Stimulated activated naive CD8-positive, alpha-beta T cell treated with anti-CD3 and anti-CD28 coated beads, Interleukin-15, Interleukin-2, amounts not matched to agents 100 U/mL and 50 U/mL, for 24 hours (primary cell): ENCODE measurements at places on chromosomes 6 and 20.
A peak's percentile ranks its signal among the peaks of the same experiment; 100 is the strongest.

DNA sequence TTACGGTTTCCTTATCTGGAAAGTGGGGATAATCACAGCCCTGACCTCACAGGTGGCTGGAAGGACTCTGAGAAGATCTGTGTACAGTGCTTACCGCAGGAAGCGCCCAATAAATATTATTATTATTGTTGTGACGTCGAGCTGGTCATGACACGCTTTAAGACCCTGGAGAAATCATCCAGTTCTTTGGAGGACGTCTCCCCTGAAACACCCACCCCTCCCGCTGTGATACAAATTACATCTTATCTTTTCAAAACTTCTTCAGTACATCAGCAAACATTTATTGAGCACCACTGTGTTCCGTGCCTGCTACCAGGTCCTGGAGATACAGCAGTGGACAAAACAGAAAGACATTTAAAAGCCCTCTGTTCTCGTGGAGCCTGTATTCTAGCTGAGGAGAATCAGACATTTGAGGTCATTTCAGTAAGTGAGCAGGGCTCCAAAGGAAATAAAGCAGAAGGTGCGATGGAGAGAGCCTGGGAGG, 118.7 kb downstream of the CEBPB start:
- no peak for DNase-seq

GRCh38 chr6:169918239-169918953, 167.0 kb downstream of the ERMARD start:
- DNase-seq = no peak

GRCh38 chr6:140001821-140002341, 627.4 kb upstream of the CITED2 start:
- no peak for DNase-seq

GRCh38 chr20:31951530-31952453, at the start of gene PDRG1:
Gene PDRG1, minus strand, starts transcription at chr20:31952046. Its CDS starts 85 bp downstream, at chr20:31951961.
- DNase-seq = peak; percentile 99

GRCh38 chr6:166653639-166653941, 26.5 kb upstream of the RPS6KA2 start:
- no peak for DNase-seq

- DNase-seq = no peak
These were observed 271.4 kb upstream of the MAN1A1 start for GRCh38 chr6:119620846-119621555.

- DNase-seq = peak; percentile 43
These were observed 142.9 kb downstream of the HIVEP2 start for GRCh38 chr6:142802124-142802523.

GRCh38 chr6:100203400-100203799, 209.4 kb upstream of the MCHR2 start:
- DNase-seq = no peak

- no peak for DNase-seq
These were observed 127.6 kb upstream of the FAM184A start for GRCh38 chr6:119205911-119206618.

DNA sequence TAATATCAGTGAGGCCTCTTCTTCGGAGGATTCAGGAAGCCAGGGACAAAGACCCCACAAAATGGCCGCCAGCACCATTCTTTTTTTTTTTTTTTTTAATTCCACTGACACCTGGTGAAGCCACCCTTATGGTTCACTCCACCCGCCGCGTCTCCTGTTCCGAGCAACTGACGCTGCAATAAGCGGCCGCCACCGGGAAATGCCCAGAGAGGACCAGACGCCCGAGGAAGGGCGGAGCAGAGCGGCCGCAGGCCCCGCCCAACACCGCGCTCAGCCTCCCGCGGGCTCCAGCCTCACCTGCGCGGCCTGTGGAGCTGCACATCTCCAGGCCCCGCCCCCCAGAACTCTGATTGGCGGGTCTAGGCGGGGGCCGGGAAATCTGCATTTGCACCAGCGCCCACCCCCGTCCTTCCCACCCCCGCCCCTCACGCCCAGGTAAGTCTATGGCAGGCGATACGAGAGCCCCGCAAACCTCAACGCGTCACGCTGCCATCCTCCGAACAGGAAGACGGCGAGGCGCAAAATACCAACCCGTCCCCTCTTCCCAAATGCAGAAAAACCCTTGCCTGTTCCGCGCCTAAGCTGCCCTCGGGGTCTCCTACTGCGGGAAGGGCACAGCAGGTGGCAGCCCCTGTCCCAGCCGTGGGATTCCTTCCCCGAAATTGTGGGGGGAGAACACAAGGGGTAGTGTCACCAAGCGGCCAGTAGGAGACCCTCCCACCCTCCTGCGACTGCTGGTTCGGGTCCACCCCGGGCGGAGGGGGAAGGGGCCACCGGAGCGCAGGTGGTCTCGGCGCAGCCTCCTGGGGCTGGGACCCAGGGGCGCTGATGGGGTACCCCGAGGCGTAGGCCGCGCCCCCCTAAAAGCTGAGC, 960 bp downstream of the ATP9A start:
- peak; percentile 66 for DNase-seq

- peak; percentile 70 for DNase-seq
These were observed 1.3 kb downstream of the MAN1A1 start for GRCh38 chr6:119348096-119348747.

DNA sequence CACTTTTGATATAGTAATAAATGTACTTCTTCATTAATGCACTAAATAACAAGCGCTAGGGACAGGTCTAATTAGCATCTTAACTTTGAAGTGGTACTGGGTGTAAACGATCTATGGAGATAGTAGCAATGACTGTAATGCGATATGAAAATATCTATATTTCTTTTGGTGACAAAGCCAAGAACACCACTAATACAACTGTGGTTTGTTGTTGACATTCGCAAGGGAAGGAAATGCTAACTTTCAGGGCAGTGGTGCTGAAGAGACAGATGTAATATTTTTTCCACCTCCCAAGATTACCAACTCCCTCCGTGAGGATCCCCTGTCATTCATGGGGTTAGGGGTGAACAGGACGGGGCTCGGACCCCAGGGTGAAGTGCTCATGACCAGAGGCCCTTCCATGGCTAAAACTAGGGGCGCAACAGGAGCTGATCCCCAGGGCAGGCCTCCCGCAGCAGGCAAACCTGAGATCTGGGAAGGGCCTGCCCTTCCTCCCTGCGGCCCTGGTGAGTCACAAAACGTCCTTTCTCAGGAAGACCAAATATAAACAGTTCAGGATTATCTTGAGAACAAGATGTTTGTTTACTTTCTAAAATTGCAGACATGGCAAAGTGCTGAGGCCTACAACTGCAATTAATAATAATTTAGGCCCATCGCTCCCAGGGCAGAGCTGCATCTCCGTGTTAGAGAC, 65.0 kb upstream of the TOX2 start:
- no peak for DNase-seq

DNA sequence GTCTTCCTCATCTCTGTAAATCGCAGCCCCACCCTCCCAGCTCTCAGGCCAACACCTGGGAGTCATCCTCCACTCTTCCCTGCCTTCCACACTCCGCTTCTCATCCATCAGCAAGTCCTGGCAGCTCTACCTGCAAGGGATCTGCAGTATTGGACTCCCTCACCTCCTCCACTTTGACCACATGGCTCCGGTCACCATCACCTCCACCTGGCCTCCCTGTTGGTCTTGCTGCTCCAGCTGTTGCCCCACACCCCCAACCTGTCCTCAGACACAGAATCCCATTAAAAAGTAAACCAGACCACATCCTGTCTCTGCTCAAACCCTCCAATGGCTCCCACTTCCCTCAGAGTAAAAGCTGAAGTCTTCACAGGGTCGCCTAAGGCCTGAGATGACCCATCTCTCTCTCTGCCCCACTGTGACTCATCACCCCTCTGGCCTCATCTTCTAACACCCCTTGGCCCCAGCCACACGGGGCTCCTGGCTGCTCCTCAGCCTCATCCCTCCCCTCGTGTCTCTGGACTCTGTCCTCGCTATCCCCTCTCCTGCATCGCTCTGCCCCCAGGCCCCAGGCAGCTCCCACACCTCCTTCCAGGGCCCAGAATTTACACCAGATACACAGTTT, 185.1 kb upstream of the SULF2 start:
- DNase-seq = no peak

DNA sequence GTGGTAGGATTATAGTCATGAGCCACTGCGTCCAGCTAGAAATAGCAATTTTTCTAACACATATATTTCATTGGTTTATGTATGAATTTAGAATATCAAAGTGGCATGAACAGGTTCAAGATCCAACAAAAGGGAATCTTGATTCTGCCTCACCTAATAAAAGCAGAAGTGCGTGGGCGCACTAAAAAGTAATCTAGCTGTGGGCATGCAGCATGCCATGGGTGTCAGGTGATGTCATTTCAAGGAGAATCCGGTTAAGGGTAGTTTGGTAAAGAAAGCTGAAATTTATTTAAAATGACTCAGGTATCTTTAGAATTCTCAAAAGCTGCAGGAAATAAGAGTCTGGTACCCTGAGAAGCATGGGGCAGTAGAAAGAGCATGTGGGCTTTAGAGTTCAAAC, 17.6 kb downstream of the LRRN4 start:
- no peak for DNase-seq

DNA sequence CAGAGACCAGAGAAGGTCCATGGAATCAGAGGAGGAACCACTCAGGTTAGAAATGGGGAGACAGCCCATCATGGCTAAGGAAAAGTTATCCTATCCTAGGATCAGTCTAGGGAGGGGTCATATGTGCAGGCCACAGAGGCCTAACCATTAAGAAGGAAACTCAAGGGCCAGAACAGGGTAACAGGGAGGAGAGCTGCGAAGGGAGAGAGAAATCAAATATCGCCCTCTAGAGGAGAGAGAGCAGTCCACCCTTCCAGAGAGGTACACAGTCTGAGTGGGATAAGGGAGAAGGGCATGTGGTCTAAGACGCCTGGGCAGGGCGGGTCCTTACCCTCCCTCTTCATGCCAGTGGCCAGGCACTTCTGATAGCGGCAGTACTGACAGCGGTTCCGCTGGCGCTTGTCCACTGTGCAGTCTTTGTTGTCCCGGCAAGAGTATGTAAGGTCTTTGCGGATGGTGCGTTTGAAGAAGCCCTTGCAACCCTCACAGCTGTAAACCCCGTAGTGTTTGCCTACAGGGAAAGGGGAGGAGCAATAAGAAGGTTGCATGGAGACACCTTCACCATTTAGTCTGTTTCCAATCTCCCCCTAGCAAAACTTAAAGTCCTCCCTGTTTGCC, 2.9 kb downstream of the RXRB start:
- DNase-seq = peak; percentile 27

GRCh38 chr20:6744805-6745204, 22.7 kb upstream of the BMP2 start:
- no peak for DNase-seq

DNA sequence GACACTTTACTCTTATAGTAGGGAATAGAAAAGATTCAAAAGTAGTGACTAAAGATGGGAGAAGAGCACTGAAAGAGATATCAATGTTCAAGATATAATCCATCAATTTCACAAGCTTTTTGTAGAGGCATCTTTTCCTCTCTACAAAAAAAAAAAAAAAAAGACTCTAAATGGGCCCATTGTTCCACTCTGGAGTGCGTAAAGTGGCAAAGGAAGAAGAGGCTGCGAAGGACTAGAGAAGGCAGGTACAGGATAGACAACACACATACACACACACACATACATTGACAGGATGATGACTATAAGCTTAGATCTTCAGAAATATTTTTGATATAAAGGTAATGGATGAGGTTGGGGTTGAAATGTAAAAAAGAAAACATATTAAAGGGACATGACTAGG, 157.6 kb downstream of the HIVEP2 start:
- no peak for DNase-seq

GRCh38 chr20:9082741-9083140, 13.9 kb downstream of the PLCB4 start:
- no peak for DNase-seq

DNA sequence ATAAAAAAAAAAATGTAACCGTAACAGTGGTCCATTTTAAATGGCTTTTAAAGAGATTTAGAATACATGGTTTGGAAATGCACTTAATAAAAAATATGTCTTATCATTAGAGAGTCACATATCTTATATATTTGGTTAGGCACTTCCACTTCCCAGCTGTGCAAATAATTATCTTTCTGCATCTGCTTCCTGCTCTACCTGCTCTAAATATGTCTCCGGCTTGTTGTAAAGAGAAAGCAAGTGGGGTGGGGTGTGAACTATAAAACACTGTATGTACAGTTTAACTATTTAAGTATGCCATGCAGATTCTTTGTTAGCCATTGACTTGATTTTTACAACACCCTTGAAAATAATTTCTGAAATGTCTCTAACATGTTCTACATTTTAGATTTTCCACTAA, 106.3 kb downstream of the NKAIN2 start:
- no peak for DNase-seq

DNA sequence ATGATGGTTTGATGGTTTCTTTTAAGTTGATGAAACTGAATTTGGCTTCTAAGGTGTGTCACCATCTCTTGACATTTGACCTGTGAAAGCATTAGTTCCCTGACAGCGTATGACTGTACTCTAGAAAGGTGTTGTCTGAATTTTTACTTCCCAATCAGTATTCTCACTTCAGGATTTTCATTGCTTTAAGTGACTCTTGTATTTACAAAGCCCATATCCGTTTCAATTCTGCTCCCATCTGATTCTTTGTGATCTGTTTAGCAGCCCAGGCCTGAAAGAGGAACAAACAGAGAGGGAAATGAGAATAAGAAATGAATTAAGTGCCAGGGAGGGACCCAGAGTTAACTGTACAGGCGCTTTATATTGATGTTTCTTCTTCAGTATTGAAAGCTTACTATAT, 73.7 kb downstream of the FARS2 start:
- no peak for DNase-seq

DNA sequence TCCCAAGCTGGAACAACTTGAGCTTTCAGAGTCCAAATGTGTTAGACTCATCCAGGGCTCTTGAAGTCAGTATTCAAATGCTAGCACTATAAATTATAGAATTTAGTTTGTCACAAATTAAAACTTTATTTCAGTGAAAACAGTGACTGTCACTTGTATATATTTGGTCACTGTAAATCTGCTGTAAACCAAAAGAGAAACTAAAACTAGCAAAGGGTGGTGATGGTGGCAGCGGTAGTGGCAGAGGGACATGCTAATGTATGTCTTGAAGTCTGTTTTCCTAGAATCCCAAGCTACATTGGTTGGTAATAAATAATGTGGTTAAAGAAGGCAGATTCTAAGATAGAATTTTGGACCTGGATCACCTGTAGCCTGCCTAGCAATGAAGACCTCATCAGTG, 140.4 kb upstream of the CENPW start:
- DNase-seq = no peak

- peak; percentile 14 for DNase-seq
These were observed 99.9 kb upstream of the RIN2 start for GRCh38 chr20:19658137-19658536.

- no peak for DNase-seq
These were observed 174.7 kb downstream of the DHX35 start for GRCh38 chr20:39136798-39137197.

DNA sequence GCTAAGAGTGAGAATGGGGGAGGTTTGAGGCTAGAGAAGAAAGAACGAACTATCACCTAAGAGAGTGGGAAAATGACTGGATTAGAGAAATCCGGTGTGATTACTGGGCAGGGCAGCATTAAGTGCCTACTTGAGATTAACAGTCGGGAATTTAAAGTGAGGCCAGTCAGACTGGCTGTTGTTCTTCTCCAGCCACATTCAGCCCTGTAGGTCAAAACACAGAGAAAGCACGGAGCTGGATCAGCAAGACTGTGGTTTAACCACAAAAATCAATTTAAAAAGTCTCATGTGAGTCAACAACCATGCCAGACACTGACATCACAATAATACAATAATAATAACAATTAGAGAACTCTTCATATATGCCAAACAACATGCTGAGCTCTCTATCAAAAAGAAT, 301.9 kb upstream of the SGK1 start:
- DNase-seq = no peak

GRCh38 chr20:50151034-50151743, 2.3 kb downstream of the PEDS1 start:
- no peak for DNase-seq

GRCh38 chr6:1380625-1381427, 8.6 kb upstream of the FOXF2 start:
- no peak for DNase-seq
